Right forelimb (tissue), 1 donor: ENCODE measurements at places on chromosomes 3 and 15.
A peak's percentile ranks its signal among the peaks of the same experiment; 100 is the strongest.

- no peak for DNase-seq
Observed at GRCh38 chr3:190117981-190118380, 2.7 kb downstream of the P3H2 start.

DNA sequence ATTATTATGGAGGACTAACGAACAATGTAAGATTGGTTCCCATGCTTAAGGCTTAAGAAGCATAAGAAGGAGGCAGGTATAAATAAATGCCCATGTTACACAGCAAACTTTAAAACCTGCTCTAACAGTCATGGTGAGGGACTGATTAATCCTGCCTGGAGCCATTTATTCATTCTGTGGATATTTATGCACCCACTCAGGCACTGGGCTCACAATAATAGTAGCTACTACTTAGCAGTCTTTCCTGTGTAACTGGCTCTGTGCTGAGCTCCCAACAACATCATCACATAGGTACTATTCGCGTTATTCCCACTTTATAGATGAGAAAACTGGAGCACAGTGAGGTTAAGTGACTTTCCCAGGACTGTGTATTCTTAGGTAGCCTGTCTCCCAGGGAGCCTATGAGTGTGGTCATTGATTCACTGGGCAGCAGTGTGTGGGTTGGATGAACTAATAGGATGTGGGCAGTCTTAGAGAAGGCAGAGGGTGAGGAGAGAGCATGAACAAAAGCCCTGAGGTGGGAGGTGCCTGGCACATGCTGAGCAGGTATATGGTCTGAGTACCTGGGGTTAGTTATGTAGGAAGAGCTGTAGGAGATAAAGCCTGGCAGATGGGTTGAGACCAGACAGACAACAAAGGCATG lies 44.1 kb upstream of the UMPS start:
- no peak for DNase-seq

- peak; percentile 39 for DNase-seq
Observed at GRCh38 chr3:127689266-127689860, 16.6 kb downstream of the ABTB1 start.

- DNase-seq = no peak
Observed at GRCh38 chr15:38049891-38050290, 115.5 kb downstream of the TMCO5A start.

DNA sequence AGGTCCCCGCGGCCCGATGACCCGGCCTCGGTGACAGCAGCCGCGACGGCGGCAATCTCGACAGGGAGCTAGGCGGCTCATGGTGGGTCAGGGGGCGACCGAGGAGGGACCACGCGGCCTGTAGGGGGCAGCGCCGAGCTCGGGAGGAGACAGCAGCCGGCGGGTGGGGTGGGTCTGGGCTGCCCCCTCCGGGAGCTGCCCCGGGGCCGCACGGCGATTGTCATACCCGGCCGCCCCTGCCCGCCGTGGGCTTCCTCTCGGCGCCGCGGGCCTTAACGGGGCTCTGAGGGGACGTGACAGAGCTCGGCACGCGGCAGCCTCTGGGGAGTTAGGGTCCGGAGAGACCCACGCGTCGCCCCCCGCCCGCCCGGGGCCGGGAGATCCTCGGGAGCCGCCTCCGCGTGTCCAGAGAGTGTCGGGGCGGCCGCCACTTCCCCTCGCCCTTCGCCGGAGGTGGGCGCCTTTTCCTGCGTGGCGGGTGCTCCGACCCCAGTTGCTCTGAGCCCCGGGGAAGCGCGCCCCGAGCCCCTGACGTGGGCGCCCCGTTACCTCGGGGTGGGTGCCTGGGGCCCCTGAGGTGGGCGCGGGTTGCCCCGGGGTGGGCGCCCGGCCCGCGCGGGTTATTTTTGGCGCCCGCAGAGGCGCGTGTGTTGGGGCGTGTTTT lies 539 bp upstream of the PLCL2 start:
- peak; percentile 85 for DNase-seq

- no peak for DNase-seq
Observed at GRCh38 chr3:48692551-48692950, 6.8 kb upstream of the NCKIPSD start.

GRCh38 chr15:66944121-66944520 lies 121.3 kb upstream of the SMAD3 start:
- DNase-seq = no peak

DNA sequence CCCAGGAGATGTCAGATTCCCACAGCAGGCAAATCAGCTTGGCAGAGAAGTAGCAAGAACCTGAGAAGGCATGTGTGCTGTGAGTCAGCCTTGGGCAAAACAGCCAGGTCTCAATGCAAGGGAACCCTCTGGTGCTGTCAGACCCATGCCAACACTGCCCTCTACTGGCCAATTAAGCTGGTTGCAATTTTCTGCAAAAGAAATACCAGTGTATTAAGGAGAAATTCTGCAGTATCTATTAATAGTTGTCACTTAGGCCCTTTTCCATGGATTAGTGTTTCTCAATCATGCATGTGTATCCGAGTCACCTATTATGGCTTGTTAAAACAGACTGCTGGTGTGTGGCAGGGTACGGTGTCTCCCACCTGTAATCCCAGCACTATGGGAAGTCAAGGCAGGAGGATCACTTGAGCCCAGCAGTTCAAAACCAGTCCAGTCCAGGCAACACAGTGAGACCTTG lies 26.2 kb downstream of the MAP4 start:
- peak; percentile 68 for DNase-seq

DNA sequence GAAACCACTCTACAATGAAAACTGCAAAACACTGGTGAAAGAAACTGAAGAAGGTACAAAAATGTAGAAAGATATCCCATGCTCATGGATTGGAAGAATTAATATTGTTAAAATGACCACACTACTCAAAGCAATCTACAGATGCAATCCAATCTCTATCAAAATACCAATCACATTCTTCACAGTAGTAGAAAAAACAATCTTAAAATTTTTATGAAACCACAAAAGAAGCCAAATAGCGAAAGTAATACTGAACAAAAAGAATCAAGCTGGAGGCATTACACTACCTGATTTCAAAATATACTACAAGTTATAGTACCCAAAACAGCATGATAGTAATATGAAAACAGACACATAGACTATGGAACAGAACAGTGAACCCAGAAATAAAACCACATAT lies 36.9 kb downstream of the TXNRD3 start:
- DNase-seq = no peak
